ENCODE measurements at places on chromosomes 7 and 10.
A peak's percentile ranks its signal among the peaks of the same experiment; 100 is the strongest.

GRCh38 chr10:37711617-37712488 is 145.6 kb downstream of the ZNF248 start:
- DNase-seq = no peak

DNA sequence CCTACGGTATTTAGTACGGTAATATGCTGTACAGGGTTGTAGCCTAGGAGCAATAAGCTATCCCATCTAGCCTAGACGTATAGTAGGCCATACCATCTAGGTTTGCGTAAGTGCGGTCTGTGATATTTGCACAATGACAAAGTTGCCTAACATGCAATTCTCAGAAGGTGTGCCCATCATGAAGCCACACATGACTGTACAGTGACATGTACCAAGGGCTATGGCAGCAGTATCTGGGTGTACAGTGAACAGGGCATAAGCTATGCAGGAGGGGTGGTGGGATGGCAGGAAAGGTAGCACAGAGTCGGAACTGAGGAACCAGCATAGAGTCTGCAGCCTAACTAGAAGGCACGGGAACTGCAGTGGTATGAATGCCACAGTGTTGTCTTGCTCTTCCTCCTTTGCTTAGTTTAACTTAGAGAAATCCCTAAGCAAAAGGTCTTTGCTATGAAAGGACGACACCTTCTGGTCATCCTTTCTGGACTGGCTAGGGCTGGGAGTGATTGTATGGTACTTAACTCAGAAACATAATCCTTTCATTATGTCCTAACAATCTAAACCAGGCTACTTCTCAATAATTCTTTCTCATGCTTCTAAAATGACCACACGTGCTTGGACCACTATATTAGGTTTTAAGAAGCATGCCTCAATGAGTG is 93.5 kb downstream of the DYNC1I1 start:
- no peak for DNase-seq

DNA sequence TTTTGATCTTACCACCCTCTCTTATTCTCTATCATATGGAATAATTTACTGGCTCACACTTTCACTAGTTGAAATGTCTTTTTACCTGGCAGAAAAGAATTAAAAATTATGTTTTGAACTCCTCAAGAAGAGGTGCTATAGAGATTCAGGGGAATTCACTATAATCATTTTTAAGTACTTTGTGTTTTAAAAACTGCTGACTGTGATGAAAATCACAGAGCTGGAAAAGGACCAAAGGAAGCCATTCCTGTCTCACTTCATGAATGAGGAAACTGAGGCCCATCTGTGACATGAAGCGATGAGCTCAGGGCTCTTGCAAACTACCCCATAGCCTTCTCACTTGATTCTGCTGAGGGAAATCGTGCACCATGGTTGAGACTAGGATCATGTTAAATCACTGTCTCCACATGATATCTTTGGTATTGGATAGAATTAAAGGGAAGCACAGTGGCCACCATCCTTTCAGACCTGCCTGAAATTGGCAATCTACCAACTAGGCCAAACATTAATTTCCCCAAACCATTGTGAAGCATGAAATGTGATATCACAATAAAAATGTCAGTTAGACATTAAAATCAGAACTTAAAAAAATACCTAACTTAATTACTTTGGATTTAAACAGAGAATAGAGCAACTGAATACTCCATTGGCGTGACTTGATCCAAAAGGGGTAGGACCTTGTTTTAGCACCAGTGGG is 141.0 kb downstream of the FZD1 start:
- no peak for DNase-seq

DNA sequence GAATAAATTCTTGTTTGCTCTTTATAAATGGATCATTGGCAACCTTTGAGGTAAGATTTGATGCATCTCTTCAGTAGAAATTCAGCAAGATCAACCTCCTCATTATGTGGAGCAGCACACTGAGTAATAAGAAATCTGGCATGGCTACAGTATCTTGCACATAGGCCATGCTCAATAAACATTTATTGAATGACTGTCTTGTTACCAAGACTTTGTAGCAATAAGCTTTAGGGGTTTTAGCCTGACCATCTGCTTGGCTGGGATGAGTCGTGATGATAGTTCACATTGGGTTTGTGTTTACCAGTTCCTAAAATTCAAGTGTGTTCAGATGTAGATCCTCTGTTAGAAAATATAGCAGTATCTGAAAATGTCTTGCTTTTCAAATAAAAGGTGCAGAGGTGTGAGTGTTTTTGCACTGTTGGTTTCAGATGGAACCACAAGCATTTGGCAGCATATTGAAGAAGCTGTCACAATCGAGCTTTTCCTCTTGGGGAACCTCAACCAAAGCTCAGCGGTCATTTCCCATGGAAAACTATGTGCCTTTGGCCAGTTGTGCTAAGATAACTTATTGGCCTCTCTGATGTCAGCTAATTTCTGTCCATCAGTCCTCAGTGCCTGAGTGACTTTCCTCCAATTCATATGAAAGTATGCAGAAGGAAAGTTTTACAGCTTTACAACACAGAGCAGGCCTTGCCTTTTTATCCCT is 442.6 kb downstream of the GFRA1 start:
- DNase-seq = no peak

DNA sequence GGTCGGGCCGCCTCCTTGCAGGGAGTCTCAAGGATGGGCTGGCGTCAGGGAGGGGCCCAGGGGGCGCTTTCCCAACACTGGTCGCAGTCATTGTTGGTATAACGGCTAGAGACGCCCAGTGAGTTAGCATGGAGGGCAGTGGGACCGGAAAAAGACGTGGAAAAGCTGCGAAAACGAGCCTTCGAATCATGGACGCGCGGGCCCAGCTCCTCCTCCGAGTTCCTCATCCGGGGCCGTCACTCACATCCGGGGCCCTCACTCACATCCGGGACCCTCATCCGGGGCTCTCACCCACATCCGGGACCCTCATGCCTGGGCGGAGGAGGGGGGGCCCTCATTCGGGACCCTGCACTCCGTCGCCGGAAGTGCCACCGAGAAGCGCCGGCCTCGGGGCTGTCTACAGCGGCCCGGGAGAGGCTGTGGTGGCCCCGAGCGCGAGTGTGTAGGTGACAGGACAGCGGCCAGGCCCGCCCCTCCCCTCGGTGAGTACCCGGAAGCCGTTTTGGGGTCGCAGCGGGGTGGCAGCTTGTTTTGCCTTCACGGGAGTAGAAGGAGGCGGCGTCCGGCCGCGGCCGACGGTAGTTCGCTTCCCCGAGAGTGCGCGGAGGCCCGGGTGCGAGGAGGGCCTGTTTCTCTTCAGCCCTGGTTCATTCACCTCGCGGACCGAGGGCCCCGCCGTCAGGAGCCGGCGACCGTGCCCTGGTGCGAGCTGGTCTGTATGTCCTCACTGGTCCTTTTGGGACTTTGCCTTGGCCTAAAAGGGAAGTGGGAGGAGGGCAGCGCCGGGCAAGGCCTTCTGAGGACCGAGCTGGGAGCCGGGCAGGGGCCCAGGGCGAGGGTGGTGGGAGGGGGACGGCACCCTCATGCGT is at the start of gene ZNF655:
Gene ZNF655 (plus strand): TSS at position 337 of the 869 bp plus-strand sequence. CDS start 1,918 bp downstream, outside the sequence.
- peak; percentile 71 for DNase-seq

DNA sequence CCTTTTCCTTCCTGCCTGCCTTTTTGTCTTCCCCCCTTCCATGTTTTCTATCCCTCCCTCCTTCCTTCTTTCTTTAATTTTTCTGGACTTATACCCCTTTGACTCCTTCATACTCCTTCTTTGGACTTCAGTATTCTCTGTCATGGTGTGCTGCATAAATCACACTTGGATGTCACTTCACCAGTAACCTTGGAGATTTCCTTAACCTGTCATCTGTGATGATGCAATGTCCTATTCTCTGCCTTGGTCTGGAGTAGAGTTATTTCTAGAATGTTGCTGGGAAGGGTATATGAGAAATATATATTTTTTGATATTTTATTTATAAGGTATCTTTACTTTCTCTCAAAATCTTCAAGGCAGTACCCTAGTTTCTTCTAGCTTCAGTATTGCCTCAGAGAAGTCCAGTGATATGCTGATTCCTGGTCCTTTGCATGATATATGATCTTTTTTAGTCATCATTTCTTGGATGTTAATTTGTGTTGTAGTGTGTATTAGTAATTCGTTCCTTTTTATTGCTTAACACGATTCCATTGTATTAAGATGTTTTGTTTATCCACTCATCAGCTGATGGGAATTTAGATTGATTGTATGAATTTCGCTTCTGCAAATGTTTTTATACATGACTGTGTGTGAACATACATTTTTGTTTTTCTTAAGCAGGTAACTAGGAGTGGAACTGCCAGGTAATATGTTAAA is 206.9 kb upstream of the MBL2 start:
- DNase-seq = no peak

DNA sequence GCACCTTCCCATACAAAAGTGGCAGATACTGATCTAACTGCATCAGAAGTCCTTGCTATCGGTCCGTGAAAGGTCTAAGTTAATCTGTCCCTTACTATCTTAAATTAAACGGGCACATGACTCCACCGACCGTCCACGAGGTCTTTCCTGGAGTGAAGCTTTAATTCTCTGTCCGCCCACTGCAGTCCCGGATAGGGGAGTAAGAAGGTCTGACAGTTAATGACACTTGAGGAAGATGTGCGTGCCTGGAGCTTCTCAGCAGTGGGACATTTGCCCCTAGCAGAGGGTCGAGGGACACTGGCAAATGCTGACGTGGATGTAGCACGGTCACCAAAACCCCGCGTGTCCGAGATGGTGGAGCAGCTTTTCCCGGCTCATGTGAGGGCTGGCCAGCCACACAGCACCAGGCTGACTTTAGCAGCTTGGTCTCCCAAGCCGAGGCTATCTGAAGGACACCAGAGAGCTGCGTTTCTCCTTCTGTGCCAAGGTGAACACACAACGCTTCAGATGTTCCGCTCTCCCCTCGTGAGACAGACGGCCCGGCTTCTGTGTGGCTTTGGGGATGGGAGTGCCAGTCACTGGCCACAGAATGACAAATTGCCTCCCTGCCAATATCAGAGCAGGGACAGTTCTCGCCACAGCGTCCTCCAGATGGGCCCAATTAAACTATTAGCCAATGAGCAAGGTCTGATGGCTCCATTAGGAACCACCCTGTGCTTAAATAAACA is 86.6 kb downstream of the ADARB2 start:
- DNase-seq = no peak

DNA sequence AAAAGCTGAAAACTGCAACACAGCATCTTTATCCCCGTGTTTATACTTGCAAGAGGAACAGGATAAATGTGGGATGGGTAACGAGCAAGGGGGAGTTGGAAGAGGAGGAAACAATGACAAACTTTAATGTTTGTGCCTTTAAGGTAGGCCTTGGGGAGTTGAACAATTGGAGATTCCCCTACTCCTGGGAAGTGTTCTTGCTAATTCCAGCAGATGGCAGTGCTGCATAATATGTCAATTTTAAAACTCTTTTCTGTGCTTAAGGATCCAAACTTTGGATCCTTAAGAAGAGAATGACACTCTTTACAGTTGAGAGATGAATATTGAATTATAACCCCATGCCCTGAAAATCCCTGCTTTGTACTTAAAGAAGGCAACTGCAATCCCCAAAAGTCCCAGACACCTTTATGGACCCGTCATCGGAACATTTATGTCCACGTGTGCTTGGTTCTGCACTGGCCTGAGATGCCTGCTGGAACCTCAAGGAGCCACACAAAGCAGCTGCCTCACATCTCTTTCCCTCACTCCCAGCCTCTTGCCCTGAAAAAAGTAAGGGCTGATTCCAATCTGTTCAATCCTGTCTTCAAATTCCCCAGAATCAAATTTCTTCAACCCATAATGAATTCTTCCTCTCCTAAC is 12.0 kb downstream of the IFIT5 start:
- no peak for DNase-seq

DNA sequence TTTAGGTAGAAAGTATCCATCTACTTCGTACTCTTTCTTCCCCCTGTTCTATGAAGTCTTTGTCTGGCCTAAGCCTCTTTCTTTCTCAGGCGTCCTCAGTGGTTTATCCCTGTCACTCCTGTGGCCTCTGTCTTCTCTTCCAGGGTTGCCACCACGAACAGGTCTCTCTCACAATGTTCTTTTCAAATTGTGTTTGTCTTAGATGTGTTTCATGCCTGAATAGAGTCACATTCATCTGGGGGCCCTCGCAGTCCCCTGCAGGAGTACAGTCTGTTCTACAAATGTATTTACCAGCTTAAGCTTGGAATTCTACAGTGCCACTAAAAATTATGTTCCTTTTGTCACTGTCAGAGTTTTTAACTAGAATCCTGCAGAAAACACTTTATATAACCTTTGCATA is 680.4 kb upstream of the FOXK1 start:
- no peak for DNase-seq

DNA sequence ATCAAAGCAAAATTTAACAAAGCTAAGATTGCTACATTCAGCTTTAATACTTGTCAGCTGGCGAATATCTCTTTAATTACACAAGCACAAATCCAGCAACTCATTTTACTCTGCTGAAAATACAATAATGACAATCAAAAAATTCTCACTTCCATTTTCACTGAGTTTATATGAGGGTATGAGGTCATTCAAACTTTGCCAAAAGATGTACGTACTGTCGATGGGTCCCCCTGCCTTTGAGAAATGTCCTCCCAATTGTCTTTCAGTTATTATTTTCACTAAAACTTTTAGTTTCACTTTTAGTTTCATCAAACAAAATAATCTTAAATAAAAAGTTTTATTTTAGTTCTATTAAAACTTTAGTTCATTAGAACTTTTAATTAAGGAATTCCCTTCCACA is 159.5 kb upstream of the WDR11 start:
- no peak for DNase-seq

GRCh38 chr7:49014870-49015269 is 90.5 kb downstream of the CDC14C start:
- no peak for DNase-seq

- DNase-seq = no peak
These were observed 114.6 kb downstream of the CPED1 start for GRCh38 chr7:121103086-121103485.

- no peak for DNase-seq
These were observed 22.2 kb upstream of the MCM10 start for GRCh38 chr10:13139150-13139549.

- no peak for DNase-seq
These were observed 277.6 kb downstream of the REEP3 start for GRCh38 chr10:63798599-63799498.

GRCh38 chr7:140212100-140212881 is 35.5 kb upstream of the KDM7A start:
- no peak for DNase-seq
